ENCODE measurements at places on chromosomes 13 and 19. TPM values are rescaled to one million over a fixed set of nuclear protein-coding genes. Genes with fewer than 3 reads are reported as not detected.

GRCh38 chr13:39737047-39737446, 81.6 kb downstream of the COG6 start:
- DNase-seq, result no peak

DNA sequence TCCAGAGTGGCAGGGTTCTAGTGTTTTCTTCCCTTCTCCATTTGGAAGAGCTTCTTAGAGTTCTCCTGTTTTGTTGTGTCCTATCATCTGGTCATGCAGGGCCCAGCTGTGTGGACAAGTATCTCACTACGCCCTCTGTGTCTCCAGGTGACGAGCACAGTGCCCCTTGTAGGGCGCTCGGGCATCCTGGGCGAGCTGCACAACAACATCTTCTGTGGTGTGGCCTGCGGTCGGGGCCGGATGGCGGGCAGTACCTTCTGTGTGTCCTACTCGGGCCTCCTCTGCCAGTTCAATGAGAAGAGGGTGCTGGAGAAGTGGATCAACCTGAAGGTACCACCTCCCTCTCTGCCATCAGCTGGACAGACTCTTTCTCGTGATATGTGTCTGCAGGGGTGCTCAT, 13.0 kb downstream of the WDR62 start:
- DNase-seq, result no peak

GRCh38 chr13:24218977-24219376, 58.5 kb downstream of the SPATA13 start:
- DNase-seq, result no peak

DNA sequence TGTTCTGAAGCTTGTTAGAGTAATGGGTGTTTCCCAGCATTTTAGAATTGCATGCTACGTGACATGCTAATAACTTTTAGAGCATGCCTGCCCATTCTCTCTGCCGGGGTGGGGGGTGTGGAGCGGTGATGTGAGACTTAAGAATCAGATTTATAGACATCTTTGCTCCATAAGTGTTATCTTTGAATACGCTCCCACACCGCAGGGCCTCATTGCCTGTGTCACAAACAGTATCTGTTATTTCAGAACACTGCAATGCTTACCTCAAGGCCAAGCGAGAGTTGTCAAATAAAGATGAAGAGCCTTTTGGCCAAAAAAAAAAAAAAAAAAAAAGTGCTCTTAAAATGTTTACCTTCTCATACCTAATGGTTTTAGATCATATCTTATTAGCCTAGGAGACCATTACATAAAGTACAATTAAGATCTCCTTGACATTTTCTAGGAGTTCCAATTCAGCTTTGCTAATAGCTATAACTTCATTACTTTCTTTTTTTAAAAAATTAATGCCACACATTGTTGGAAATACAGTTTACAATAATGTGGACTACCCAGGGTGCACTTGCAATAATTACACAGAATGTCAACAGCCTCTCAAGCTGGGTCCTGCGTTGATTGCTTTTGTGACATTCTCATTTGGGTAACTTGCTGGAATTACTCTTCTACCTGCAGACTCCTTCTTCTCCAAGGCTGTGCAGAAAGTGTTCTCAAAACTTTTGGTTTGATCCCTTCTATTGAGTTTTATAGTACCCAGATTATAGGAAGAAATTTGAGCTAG, 525.3 kb downstream of the KLF12 start:
- no peak for DNase-seq

The LRRC8E gene
- total RNA-seq, result 0.65 TPM

DNA sequence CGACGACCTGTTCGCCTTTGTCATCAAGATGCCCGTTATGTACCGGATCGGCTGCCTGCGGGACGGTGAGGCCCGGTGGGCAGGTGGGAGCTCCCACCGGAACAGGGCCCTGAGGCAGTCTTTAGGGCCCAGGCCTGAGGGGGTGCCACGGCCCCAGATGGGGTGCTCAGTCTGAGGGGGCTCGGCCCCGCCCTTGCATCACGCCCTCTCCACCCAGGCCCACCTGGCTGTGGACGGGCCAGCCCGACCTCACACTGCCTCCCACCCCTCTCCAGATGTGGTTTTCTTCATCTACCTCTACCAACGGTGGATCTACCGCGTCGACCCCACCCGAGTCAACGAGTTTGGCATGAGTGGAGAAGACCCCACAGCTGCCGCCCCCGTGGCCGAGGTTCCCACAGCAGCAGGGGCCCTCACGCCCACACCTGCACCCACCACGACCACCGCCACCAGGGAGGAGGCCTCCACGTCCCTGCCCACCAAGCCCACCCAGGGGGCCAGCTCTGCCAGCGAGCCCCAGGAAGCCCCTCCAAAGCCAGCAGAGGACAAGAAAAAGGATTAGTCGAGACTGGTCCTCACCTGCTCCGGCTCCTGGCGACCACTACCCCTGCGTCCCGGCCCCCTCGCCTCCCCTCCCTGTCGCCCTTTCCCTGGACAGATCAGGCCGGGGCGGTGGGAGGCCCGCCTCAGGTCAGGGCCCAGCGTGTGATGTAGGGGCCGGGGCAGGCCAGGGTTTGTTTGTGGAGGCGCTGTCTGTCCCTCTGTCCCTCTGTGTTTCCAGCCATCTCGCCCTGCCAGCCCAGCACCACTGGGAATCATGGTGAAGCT, 8.7 kb upstream of the RELB start:
- no peak for DNase-seq

DNA sequence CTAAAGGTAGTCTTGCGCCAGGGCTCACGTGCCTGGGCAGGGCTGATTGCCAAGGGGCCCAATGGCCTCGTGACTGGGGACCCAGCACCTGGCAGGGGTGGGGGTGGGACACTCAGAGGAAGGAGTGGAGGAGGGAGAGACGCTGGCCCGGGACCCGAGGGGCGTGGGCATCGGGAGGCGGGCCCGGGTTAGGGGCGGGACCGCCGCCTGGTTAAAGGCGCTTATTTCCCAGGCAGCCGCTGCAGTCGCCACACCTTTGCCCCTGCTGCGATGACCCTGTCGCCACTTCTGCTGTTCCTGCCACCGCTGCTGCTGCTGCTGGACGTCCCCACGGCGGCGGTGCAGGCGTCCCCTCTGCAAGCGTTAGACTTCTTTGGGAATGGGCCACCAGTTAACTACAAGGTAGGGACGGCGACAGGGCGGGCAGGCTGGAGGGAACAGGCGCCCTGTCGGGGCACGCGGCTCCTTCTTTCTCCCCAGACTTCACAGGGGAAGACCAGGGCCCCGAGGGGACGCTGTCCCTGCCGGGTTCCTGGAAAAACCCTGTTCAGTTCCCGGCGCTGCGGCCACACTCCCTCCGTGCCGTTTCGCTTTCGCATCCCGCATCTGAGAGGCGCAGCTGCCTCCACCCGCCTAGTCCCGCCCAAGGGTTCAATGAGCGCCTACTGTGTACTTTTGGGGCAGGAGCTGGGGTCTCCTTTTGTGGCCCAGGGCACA, at the start of gene IFI30:
TSS of gene IFI30 (plus strand) at position 242 of the 717 bp plus-strand sequence. CDS start at position 271, 29 bp downstream.
- peak; percentile 76 for DNase-seq

The KLK12 gene
- not detected for total RNA-seq

DNA sequence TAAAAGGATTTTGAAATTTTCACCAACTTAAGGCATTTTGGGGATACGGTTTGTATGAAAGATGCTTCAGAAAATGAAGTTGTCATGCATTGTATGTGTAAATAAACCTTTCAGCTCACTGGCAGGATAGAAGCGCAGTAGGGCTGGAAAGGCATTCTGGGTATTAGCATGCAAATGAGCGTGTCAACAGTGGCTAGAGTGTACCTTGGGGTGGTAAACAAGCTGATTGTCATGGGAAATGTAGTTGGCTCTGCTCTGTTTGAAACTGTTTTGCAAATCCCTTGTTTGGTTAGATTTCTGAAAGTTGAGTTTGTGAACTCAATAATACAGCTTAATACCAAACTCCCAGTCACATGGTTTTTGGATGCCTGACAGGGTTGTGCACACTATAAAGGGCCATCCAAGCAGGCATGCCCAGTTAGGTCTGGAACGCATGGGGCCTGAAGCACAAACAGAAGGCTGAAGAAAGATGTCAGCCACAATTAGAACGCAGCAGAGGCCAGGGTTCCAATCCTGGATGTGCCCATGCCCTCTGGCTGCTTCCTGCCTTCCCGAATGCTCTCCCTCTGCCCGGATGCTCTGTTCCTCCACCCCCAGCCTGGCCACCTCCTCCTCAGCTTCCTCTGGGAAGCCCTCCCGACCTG, 14.6 kb downstream of the GSX1 start:
- no peak for DNase-seq

The ZNF850 gene
- total RNA-seq, result 32.1 TPM

DNA sequence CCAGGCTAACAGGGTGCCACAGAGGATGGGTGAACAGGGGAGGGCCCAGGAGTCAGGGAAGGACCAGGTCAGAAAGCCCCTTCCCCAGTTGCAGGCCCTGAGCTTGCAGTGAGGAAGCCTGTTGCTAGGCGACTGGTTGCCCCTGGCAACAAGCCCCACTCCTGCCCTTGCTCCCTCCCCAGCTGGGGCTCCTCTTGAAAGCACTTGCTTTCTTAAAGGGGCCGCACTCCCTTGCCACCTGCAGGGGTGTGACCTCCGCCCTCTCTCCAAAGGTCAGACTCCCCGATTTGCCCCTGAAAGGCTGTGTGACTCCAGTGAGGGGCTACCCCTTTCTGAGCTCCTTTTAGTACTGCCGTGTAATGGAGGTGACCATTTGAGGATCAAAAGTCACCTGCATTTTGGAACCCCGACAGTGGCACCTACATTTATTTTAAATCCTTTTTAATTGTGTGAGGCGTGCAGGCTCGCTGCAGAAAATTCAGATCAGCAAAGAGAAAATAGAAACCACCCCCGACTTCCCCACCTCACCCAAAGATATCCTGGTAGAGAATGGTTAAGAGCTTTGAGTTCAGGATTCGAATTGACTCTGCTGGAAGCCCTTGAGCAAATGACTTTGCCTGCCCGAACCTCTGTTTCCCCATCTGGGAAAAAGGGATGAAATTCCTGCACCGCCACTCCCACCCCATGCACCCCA, 4.8 kb downstream of the FCHO1 start:
- DNase-seq, result peak; percentile 94

- DNase-seq, result no peak
These were observed 491.0 kb downstream of the SLITRK5 start for GRCh38 chr13:88162076-88162702.

- no peak for DNase-seq
These were observed 21.1 kb upstream of the OVOL3 start for GRCh38 chr19:36089847-36090246.
